Hematopoietic multipotent progenitor cell treated with erythropoietin and hydrocortisone succinate and interleukin-3 and kit ligand, for 6 days (in vitro differentiated cells): ENCODE measurements at places on chromosomes 16 and 17.
A peak's percentile ranks its signal among the peaks of the same experiment; 100 is the strongest.

DNA sequence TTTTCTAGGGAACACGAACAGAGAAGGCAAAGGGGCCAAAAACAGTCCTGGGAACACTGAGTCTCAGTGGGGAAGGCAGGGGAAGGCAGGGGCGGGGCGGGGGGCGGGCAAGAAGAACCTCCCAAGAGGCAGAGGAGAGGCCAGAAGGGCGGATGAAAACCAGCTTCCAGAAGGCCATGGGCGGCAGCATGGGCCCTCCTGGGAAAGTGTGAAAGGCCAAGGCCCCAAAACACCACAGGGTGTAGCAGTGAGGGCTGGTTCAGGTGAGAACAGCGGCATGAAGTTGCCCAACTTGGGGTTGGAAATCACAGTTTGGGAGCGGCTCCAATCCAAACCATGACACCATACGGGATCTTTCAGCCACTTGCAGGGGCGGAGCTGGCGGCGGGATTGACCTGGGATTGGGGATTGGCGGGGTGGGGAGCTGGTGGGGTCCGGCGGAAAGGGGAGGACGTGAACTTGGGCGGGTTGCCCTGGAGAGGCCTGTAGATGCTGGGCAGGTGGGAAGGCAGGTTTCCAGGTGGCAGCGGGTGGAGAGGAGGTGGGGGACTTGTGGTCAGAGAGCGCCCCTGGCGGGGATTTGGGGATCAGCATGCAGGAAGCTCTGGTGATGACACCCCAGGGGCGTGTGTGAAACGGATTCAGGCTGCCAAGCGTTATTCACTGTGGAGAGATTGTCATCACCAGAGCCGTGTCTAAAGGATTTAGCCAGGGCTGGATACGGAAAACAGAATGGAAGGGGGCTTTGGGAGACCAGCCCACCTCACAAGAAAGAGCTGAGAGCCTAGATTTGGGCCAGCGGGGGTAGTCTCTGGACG lies 80.9 kb downstream of the ARHGAP23 start:
- peak; percentile 91 for DNase-seq

- DNase-seq: no peak
Observed at GRCh38 chr17:10613775-10614513, 43.2 kb downstream of the MYH3 start.

GRCh38 chr17:3582915-3583314 lies 25.3 kb upstream of the TRPV3 start:
- DNase-seq: no peak

GRCh38 chr17:43601280-43602039 lies 55.3 kb upstream of the ETV4 start:
- DNase-seq: no peak

DNA sequence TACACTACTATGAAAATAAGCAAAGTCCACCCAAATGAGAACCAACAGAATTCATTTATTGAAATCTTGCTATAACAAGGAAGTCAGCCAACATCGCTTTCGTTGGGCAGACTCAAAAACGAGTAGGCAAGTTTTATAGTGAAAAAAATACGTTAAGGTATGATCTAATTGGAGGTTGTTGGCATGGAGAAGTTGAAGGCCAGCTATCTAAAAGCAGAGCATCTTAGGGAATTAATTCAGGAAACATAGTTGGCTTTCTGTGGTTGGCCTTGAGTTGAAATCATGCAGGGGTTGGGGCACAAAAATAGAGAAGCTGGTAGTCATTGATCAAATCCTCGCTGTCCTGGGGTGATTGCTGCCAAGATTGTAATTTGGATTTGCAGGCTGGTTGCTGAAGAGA lies 118.3 kb downstream of the PPM1E start:
- DNase-seq: no peak

DNA sequence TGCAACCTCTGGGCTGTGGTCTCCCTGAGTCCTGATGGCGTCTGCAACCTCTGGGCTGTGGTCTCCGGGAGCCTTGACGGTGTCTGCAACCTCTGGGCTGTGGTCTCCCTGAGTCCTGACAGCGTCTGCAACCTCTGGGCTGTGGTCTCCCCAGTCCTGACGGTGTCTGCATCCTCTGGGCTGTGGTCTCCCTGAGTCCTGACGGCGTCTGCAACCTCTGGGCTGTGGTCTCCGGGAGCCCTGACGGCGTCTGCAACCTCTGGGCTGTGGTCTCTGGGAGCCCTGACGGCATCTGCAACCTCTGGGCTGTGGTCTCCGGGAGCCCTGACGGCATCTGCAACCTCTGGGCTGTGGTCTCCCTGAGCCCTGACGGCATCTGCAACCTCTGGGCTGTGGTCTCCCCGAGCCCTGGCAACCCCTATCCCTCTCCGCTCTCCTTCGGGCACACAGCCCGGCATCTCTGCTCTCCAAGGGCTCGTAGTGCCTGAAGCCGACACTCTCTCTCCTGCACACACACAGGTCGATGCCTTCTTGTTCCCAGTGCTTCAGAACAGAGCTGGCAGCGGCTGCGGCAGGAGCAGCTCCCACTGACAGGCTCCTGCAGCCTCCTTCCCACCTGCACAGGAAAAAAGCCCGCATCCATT lies 45.6 kb downstream of the METRNL start:
- DNase-seq: no peak

DNA sequence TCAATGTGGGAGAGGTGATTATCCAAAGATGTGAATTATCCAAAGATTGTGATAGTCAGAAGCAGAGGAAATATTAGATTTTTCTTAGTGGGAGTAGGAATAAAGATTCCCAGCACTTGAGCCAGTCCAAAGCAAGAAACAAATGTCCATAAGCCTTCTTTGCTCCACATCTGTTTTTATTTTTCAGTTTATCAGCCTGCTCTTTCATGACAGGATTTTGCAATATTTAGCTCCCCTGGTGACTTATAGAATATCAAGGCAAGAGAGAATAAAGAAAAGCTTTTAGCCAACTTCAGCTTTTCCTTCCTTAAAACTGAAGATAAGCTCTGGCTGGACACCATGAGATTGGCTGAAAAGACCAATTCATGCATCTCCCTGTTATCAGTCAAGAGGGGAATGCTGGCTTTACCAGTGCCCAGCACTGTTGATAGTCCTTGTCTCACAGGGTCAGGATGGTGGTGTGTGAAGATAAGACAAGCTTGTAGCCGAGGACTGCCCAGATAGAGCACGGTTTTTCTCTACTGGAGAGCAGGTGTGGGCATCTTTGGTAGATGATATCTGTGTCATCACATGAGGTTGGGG lies 706.5 kb downstream of the KCNJ2 start:
- peak; percentile 30 for DNase-seq

DNA sequence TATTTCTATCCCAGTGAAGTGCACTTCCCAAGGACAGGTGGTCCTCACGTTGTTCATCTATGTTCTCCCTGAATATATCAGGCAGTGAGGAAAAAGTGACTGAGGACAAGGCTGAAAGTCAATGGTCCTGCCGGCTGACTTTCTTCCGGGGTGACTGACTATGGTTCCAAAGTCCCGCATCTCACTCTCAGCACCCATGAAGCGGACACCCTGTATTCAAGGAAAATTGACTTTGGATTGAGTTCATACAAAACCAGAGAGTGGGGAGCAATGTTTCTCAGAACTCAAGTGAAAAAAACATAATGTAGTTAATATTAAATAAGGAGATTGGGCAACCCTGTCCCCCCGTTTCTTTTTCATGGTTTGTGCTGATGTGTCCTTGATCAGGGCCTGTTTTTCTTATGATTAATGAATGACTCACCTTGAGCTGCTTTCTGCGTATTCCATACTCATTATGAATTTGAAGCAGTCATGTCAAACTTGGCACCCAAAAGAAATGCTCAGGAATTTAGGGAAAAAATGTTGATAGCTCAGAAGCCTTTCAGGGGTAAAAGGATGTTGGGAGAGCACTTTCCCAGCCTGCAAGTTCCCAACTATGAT lies 184.0 kb downstream of the CYLD start:
- DNase-seq: no peak
